Bronchial epithelial cell (primary cell): ENCODE measurements at places on chromosomes 1 and 21. TPM values are rescaled to one million over a fixed set of nuclear protein-coding genes. Genes with fewer than 3 reads are reported as not detected.

DNA sequence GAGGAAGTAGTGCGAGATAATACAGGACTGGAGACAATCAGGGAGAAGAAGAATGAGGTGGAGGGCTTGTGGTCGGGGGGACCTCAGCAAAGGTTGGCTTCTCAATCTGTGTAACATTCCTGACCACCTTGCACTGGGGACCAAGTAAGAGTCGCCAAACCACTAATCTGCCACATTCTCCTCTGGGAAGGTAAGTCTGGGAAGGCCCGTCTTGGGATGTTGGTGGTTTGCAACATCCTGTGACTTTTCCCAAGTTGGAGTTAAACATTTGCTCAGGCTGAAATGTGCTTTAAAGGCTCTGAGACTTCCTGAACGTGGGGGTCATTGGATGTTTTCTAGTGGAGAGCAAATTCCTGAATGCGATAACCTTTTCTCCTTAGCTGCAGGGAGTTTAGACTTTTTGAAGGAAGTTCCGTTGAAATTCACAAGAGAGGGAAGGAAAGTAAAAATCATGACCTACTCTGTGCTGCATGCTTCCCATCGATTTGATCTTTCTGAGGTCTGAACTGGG lies 325.9 kb downstream of the RPS6KC1 start:
- DNase-seq = no peak

The FCRL6 gene
- total RNA-seq = 0.13 TPM in 1 of 2 replicates, not detected in the other

DNA sequence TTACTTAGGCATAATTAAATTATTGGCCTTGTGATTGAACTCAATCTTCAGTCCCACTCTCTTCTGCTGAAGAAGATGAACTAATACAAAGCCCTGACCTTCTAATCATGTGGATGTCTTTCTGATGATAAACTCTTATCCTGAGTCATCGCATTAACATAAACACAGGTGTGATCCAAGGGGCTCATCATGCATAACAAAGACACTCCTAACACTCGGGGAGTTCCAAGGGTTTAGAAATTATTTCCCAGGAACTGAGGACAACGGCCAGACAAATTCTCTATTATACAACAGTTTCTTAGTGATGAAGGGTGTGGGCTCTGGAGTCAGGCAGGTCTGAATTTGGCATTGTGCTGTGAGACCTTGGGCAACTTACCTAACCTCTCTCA lies 18.0 kb downstream of the DUSP10 start:
- DNase-seq = peak; percentile 46

DNA sequence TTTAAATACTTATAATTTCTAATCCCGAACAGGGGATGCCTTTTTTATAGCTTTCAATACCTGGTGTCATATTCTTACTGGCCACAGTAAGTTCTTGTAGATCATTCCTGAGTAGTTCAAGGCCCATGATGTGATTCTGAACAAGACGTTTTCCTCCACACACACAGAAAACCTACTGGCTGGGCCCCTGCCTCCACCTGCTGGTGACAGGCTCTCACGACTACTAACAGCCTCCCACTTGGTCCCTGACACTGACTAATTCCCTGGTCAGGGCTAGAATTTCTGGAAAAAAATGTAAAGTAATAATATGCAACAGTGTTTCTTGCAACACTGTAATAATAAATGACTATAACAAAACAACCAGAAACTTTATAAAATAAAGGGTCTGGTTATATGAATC lies 50.4 kb upstream of the RIPK4 start:
- DNase-seq = peak; percentile 62

DNA sequence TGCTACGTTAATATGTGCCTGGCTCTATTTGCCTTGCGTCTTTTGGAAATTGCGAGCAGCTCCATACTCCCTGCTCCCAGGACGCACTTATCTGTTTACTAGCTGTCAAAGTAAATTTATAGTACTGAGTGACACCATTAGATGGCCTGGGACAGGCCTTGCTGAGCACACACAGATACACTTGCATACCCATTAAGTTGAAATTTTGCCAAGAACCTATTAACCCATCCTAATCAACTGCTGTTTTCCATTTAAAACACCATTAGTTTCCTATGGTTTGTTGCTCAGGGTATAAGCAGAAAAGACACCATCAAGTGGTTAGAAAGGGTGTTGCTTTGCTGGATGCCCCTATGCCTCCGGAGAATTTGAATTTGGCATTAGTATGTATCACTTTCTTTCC lies 187.3 kb downstream of the SLC44A5 start:
- DNase-seq = no peak
